LoVo (cell line): ENCODE measurements at places on chromosomes 7 and 10.

DNA sequence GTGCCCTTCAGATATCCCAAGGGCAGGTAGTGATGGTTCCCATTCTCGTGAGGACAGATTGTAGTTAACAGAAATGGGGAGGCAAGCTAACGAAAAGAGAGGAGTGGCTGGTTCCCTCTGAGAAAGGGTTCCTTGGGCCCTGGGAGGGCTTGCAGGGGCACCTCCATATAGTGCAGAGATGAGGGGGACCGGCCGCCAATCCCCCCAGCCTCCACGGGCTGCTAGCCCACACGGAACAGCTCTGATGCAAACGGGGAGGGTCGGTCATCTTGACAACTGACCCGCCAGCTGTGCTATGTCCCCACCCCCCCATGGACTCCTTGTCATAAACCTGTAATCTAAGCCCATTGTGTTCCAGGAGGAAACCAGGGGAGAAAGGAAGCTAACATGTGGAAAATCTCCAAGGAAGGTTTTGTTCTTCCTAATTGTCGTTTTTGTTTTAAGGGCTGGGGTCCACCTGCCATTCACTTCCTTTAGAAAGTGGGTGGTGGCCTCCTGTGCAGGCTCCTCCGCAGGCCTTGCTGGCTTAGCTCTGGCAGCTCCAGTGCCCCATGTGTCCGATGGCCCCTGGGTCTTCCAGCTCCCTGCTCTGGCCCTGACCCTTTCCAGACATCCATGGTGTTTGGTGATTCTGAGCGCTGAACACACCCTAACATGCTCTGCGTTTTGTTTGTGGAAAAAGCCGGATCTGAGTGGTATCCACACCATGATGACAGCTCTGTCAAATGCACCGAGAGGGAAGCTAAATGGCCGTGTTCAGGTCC lies 15.9 kb downstream of the ADCY1 start:
- DNase-seq, result no peak

GRCh38 chr7:154886591-154886990 lies 116.3 kb downstream of the PAXIP1 start:
- no peak for DNase-seq

DNA sequence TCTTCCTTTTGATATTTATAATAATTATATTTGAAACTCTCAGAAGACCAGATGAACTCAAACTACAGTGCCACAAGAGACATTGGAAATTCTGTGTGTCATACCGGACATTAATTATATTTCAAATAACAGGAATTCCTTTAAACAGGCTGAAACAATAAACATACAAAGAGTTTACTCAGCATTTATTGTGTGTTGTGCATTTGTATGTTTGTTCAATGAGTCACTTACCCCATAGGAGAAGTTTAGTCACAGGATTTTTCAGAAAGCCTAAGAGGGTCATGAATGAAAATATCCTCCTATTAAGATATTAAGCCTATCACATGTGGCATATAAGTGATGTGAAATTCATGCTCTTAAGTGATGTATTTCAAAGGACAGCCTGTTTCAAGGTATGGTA lies 566.8 kb downstream of the CNTNAP2 start:
- no peak for DNase-seq

- no peak for DNase-seq
Measured at GRCh38 chr7:35379481-35379880, 125.6 kb upstream of the TBX20 start.

- no peak for DNase-seq
Measured at GRCh38 chr7:1423264-1423811, 35.9 kb downstream of the MICALL2 start.

- no peak for DNase-seq
Measured at GRCh38 chr10:133289761-133290160, 13.1 kb upstream of the ADAM8 start.

DNA sequence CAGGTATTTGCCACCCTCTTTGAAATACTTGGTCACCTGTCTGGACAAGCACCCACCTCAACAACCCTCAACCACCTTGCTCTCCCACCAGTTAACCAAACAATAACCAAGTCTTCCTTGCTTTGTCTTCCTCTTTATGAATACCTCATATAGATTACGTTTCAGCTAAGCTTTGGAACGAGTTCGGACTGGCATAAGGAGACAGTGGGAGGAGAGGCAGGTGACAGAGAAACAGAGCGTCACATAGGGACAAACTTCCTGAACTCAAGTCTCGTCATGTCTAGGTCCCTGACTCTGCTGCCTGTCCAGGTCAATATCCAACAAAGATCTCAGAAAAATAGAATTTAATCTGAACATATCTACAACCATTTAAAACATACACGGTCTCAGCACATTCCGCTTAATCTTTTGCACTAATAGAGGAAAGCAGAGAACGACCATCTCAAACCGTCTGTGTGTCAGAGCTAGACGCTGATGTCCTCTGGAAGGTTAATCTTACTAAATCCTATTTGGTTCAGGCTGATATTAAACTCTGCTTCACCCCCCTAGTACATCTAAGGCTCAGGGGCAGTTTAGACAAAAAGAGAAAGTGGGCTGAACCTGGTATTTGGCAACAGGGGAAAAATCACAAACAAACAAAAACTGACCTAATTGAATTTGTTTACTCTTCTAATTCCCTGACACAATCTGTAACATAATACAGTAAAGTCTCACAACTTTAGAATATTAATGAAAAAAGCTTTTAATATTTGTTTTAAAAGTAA lies 26.4 kb upstream of the SVOPL start:
- no peak for DNase-seq

- no peak for DNase-seq
Measured at GRCh38 chr7:100914879-100915447, 19.3 kb upstream of the ACHE start.

- no peak for DNase-seq
Measured at GRCh38 chr7:40331915-40332314, 197.1 kb downstream of the SUGCT start.

GRCh38 chr7:99362801-99363200 lies 11.7 kb upstream of the ARPC1B start:
- DNase-seq, result no peak
